H9 (cell line): ENCODE measurements at places on chromosomes 3 and 15.
A peak's percentile ranks its signal among the peaks of the same experiment; 100 is the strongest.

DNA sequence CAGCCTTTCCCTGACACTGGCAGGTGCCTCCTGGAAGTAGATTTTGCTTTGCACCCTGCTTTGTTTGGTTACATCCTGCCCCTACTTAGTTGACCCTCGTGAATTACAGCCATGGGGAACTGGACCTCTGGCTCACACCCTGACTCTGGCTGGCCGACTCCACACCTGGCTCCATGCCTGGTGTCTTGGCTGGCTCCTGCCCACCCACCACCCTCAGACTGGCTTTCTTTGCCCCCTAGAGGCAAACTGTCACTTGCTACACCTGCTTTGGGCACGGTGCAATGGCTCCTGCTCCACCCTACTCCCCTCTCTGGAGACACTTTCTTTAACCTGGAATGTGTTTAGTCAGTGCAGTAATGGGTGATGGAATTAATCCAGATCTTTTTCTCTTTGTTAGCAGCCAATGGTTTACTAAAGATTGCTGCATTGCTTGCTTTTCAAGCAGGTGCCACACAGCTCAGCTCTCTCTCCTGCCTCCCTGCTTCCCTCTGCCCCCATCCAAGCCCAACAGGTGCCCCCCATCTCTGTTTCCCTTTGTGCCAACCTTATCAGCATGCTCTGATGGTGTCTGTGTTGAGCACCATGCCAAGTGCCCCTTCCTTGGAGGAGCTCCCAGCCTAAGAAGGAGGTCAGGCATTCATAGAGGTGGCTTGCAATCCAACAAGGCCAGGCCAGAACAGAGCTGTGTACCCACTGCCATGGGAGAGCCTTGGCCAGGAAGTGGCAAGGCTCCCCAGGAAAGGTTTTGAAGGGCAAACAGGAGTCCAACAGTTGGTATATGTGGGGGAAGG lies 38.4 kb downstream of the RASGRF1 start:
- DNase-seq, result no peak

- DNase-seq, result no peak
Measured at GRCh38 chr3:141333836-141334626, 34.3 kb upstream of the ZBTB38 start.

DNA sequence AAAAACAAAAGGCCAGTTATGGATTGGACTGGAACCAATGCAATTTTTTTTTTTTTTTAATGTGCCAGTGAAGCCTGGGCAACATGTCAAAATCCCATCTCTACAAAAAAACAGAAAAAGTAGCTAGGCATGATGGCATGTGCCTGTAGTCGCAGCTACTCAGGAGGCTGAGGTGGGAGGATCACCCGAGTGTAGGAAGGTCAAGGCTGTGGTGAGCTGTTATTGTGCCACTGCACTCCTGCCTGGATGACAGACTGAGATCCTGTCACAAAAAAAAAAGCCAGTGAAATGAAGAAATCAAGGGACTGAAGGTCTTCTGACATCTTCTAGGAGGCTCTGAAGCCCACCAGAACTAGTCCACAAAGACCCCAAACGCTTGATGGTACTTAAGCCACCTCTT lies 101.2 kb downstream of the IQSEC1 start:
- DNase-seq, result no peak

DNA sequence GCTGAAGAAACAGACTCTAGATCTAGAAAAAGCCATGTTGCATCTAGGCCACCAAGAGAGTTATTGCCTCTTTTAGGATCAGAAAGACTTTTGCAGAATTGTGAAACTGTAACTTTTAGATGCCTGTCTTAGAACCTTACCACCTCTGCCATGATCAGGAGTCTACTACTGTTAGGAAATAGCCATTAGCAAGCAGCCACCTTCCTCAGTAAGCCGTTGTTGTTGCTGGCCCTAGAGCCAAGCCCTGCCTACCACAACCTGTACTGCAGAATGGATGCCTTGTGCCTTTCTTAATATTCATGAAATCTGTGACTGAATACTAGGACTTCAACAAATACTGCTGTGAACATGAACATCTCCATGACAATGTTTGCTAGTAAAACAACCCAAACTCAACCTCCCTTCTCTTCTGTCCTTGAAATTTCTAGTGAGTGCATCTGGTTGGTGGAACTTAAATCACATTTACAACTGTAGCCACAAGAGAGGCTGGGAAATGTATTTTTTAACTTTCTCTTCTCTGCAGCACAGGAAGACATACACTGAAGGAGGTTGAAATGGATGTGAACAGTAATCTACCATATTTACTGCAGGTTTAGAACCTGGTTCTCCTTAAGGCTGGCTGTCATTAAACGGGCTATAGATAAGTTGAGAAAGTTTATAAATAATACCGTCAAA lies 20.7 kb downstream of the RASA2 start:
- no peak for DNase-seq

DNA sequence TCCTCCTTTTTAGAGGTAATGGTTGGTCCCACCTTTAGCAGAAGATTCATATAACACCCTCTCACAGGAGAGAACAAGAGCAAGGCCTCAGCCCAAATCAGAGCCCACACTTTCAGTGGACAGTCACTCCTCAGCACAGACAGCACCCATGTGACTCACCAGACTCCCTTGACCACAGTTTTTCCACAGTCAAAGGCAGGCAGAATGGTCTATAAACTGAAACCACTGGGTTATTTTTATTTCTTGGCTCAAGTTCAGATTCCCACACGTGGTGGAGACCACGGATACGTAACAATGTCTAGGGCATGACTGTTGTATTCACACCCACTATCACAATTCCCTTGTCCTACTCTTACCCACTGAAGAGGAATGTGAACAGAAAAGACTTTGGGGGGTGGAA lies 237.8 kb upstream of the UBE2E1 start:
- no peak for DNase-seq

GRCh38 chr15:33135355-33135781 lies 59.1 kb downstream of the FMN1 start:
- DNase-seq, result no peak

DNA sequence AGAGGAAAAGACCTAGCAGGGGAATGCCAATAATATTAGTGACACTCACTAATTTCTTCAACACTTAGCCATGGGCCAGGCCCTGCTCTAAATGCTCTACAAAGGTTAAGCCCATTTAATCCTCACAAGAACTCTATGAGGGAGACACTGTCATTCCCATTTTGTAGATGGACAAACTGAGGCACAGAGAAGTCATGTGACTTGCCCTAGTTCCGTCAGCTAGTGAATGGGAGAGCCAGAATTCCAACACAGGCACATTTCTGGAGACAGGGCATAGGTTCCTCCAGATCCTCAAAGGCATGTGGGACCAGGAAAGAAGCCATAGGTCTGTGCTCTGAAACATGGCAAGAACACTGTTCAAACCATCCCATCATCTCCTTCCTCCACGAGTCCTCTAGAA lies 31.5 kb downstream of the LOXL1 start:
- no peak for DNase-seq

GRCh38 chr15:76973362-76973743 lies 21.6 kb upstream of the PSTPIP1 start:
- peak; percentile 87 for DNase-seq

DNA sequence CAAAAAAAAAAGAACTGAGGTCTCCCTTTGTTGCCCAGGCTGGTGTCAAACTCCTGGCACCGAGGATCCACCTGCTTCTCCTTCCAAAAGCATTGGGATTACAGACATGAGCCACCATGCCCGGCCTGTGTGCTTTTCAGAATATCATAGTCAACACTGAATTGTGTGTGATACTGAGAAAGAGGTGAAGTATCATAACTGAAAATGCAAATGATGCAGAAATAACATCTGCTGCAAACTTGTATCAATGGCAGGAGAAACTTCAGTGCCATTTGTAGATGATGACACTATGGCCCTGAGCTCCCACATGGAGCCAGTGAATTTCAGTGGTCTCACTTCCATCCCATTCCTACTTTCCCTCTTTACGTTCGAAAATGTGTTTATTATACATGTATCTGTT lies 21.9 kb downstream of the IL12A start:
- DNase-seq, result no peak

- no peak for DNase-seq
Measured at GRCh38 chr3:192869131-192870031, 48.3 kb downstream of the MB21D2 start.

GRCh38 chr3:42502429-42503250 lies at the start of gene VIPR1:
Gene VIPR1 (plus strand): TSS chr3:42502643. CDS start chr3:42502736, 93 bp downstream.
- peak; percentile 97 for DNase-seq

DNA sequence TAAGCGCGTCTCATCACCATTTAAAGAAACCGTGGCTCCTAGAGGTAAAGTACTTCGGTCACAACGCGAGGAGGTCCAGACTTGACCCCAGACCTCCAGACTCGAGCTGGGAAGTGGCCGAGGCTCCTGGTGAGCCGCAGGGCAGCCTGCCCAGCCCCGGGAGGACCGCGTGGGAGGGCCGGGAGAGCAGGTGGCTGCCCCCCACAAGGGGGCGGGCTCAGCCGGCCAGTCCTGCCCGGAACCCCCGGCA lies at the start of gene SLC27A2:
Gene SLC27A2, plus strand, starts transcription at position 228 of the 250 bp plus-strand sequence. CDS start 232 bp downstream, outside the sequence.
- no peak for DNase-seq

DNA sequence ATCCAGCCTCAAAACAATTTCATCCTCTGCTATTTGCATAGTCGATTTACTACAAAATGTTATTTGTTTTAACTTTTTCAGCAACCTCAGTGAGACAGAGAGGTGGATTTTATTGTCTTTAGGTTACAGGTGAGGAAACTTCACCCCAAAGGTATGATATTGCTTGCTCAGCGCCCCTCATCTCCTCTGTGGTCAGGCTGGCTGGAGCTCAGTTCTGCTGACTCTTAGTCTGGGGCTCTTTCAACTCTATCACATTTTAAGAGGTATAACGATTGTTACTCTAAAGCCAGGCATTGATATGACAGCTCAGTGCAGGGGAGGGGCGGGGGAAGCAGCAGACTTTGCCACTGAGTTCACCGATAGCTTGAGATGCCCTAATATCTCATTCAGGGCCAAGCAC lies 103.0 kb upstream of the DPH6 start:
- no peak for DNase-seq

DNA sequence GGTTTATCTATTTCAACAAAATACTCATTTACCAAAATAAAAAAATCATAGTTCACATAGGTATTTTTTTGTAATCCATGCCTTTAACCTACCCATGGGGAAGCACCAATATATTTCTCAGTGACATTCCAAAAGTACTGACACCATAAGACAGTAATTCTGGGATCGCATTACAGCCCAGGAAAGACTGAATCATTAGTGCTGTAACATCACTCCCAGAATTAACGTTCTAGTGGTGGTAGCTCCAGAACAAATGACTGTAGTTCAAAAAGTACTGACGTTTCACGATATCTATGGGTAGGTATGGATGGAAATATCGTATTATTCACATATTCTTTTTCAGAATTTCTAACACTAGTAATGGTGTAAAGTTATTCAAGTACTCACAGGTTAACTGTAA lies 54.3 kb upstream of the NEK10 start:
- DNase-seq, result no peak

- DNase-seq, result no peak
Measured at GRCh38 chr15:97652041-97652440, 308.5 kb upstream of the ARRDC4 start.

- DNase-seq, result no peak
Measured at GRCh38 chr3:195895861-195896360, 12.4 kb downstream of the TNK2 start.

DNA sequence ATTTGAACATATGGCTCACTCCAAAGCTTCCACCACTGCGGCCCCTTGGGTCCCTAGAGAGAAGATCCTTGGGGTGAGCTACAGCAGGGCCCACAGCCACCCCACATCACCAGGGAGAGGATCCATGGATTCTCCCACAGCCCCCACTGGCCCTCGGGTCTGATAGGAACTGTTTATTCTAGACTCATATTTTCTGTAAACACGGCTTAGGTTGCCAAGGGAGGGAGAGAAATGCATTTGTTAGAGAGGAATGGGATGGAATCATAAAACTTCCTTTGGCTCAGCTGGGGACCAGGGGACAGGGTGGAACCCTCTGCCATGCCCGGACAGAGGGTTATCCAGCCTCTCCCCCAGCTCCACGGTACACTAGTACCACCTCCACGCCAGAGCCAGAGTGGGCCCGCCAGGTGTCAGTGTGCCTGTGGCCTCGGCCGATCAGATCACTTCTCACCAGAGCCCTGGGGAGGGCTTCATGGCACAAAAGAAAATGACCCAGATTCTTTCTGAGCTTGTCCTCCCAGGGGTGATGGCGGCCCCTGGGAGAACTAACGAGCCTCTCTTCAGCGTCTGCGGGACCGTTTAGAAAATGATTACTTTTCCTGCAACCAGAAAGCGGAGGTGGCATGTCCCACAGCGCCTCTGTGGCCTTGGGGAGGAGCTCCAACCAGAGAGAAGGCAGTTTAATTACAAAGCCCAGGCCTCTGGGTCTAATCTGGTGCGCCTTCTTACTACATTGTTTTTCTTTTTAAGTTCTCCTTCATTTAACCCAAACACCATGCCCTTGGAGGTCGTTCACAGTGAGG lies 33.7 kb downstream of the ADCY5 start:
- no peak for DNase-seq

- DNase-seq, result no peak
Measured at GRCh38 chr15:80326270-80326669, 74.3 kb upstream of the CTXND1 start.

DNA sequence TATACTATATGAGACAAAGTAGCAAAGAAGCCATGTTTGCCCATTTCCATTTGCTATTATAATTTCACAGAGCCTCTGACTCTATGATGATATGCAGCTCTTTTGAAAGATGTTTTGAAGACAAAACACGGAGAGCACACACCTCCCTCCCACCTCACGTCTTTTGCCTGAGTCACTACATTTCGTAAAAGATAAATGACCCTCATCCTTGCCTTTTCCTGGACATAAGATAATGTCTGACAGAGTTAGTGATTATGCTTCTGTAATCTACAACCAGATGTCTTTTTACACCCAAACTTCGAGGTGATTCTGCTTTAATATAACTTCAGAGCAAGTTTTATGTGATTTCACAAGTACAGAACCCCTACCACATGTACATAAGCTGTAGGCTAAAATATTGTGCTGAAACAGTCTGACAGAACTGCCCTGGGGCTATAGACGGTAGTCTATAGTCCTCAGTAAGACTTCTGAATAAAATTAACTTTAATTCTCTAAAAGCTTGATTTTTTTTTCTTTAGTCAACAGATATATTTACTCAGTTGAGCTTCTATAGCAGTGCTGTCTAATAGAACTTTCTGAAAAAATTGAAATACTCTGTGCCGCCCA lies 99.9 kb downstream of the CD200R1L start:
- DNase-seq, result no peak

DNA sequence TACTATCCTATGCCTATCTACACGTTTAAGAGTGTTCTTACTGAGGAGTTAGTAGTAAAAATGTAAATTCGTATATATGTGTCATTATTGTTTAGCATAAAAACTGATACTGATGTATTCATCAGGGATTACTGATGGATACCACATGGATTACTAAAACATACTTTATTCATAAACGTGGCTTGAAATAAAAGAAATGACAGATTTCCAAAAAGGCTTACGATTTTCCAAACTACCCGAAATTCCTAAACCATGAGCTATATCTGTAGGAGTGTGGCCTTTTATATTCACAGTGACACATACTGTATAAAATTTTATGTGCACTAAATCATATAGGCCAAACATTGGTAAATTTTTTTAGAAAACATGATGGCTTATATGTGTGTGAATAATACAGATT lies 6.9 kb downstream of the TSC22D2 start:
- no peak for DNase-seq
